Activated CD4-positive, alpha-beta T cell treated with anti-CD3 and anti-CD28 coated beads, Interleukin-2, amount 50 U/mL, for 48 hours (primary cell): ENCODE measurements at places on chromosomes 11 and 22.

GRCh38 chr22:46829941-46830715 lies 67.7 kb downstream of the TBC1D22A start:
- no peak for DNase-seq

DNA sequence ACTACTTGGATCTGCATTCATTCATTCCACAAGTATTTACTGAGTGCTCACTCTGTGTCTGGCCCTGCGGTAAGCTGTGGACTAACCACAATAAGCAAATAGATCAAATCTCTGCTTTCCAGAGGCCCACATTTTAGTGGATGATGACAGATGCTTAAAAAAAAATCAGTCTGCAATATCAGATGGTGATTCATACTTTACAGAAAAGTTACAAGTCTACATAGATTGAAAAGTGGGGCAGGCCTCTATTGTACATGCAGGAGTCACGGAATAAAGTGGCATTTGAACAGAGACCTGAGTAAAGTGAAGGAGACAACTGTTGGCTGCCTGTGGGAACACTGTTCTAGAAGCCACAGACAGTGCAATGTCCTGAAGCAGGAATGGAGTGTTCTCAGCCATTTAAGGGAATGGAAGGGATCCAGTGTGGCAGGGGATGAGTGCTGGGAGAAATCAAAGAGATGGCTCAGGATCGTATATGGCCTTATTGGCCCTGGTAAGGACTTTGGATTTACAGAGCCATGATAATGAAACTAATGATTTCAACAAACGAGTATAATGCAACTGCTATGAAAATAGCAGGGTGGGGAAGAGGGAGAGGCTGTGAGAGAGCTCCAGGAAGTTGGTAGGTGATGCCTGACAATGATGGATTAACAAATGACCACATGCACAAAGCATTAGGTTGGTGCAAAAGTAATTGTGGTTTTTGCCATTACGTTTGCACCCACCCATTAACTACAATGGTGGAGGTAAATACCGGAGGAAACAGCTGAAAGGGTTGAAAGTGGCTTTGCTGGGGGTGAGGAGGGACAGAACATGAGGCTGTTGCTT lies 31.1 kb downstream of the TMEM45B start:
- no peak for DNase-seq

- DNase-seq = no peak
These were observed 69.0 kb upstream of the LDLRAD3 start for GRCh38 chr11:35874751-35875450.

DNA sequence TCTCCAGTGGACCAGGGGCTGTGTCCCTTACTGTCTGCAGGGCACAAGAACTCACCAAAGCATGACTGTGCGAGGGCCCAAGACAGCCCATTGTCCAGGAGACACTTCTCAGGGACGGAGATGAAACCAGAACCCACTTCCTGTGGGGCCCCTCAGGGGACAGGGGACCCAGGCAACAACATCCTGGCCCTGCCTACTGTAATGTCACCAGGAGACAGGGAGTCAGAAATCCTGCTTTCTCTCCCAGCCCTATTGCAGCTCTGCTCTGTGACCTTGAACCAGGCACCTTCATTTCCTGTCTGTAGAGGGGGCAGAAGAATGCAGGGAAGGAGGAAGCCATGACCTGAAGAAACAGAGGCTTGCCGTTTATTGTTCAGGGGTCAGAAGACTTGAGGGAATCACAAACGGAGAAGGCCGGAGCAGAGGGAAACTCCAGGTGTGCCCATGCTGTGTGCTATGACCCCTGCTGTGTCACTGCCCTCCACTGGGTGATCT lies 98.0 kb downstream of the NAT10 start:
- no peak for DNase-seq
